ENCODE measurements at places on chromosomes 7 and 10.

GRCh38 chr10:125023862-125024496, 82.1 kb downstream of the ZRANB1 start:
- no peak for DNase-seq

DNA sequence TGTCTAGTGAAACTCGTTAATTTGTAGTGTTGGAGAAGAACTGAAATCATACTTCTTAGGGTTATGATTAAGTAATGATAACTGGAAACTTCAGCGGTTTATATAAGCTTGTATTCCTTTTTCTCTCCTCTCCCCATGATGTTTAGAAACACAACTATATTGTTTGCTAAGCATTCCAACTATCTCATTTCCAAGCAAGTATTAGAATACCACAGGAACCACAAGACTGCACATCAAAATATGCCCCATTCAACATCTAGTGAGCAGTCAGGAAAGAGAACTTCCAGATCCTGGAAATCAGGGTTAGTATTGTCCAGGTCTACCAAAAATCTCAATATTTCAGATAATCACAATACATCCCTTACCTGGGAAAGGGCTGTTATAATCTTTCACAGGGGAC, 187.6 kb downstream of the CFTR start:
- no peak for DNase-seq

DNA sequence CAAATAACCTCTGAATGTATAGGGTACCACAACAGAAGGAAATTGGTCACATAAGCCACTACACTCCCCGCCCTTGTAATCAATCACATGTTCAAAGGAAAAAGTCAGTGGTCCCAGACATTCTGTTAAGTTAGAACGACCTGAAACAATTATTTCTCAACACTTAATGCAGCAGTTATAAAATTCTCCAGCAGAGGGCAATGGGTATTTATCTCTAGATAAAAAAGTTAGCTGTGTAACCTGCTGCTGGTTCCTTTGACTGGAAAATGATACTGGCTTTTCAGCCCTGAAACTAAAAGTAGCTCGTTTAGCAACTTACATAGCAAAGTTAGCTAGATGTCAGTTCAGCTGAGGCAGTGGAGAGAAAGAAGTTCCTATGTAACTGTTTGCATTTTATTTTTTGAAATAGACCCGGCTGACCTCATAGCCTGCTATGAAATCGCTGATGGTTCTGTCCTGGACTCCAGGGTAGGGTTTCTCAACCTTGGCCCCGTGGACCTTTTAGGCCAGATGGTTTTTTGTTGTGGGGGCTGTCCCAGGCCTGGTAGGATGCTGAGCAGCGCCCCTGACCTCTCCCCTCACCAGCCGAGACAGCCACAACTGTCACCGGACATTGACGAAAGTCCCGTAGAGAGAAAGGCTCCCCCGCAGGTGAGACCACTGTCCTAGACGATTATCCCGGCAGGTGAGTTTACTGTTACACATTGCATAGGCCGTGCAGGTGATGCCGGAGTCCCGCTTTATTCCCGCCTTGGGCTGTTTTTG, 40.2 kb upstream of the PROSER2 start:
- DNase-seq = no peak

DNA sequence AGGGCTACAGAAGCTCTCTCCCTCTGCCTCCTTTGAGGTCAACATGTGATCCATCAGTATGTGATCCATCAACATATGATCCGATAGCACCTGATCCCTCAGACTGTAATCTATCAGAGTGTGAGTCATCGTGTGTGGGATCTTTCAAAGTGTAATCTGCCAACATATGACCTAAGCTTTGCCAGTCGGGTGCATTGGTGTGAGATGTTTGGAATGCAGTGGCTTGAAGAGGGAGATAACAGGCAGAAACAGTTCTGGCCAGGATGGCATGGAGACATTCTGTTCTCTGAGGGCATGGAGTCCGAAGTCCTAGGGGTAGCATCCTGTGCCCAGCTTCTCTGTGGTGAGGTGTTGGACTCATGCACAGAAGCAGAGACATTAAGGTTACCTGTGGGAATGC, 217.7 kb upstream of the ETV1 start:
- DNase-seq = no peak

- DNase-seq = no peak
Observed at GRCh38 chr10:132158122-132158741, 28.5 kb upstream of the DPYSL4 start.

GRCh38 chr10:131824371-131825149, 76.2 kb upstream of the PPP2R2D start:
- no peak for DNase-seq

DNA sequence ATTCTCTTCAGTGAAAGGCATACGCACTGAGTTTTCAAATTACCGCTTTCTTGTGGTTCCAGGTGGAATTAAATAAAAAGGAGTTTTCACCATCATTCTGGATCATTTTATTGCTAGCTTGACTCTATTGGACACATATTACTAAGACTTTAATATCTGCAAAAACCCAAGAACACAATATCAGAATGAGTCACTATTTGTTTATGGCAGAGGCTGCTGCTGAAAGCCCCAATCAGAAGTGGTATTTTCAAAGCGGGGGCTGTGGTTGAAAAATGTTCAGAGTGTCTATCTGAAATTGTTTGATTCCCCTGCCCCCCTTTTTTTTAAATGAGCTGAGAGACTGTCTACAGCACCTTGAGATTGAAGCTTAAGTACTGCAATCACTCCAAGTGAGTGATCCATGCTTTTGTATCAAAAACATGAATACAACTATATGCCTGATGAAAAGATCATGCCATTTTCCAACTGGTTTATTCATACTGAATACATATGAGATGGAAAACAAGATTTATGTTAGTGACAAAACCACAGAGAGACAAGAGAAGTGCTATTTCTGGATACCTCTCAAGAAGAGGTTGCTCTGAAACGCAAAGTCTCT, 376.4 kb downstream of the HTR7 start:
- DNase-seq = no peak

DNA sequence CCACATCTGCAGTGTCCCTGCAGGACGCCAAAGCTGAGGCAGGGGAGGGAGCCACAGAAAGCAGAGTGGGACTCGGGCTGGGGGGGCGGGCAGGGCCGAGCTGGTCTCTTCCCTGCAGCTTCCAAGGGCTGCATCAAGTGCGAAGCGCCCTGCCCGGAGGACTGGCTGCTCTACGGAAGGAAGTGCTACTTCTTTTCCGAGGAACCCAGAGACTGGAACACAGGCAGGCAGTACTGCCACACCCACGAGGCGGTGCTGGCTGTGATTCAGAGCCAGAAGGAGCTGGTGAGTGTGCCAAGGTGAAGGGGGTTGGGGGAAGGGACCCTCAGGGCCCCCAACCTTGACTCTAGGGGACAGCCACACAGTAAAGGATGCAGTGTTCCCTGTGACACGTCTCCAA, 16.7 kb downstream of the CLEC2L start:
- DNase-seq = no peak

GRCh38 chr10:108500396-108500795, 1335.9 kb upstream of the SORCS1 start:
- no peak for DNase-seq
